ENCODE measurements at places on chromosomes 3 and 15.
A peak's percentile ranks its signal among the peaks of the same experiment; 100 is the strongest.

DNA sequence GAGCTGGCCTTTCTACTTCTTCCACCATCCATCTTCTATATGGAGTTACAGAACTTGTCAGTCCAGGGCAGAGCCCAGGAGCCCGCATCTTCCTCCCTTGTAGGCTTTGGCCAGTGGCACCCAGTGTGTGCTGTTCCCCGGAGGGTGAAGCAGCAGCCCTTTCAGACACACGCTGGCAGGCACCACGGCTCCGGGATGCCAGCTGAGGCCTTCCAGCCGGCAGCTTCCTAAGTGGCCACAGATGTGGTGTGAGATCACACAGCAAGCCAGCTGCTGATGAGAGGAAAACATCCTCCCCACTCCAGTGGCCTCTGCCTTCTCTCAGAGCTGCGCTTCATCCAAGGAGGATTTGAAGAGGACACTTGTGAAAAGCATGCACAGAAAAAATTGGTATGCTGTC lies 24.1 kb downstream of the CRABP1 start:
- no peak for DNase-seq

- DNase-seq = no peak
These were observed at the start of gene IGDCC3 for GRCh38 chr15:65377976-65378366. Gene IGDCC3, minus strand, starts transcription at chr15:65378002. Its CDS starts 214 bp downstream, at chr15:65377788.

DNA sequence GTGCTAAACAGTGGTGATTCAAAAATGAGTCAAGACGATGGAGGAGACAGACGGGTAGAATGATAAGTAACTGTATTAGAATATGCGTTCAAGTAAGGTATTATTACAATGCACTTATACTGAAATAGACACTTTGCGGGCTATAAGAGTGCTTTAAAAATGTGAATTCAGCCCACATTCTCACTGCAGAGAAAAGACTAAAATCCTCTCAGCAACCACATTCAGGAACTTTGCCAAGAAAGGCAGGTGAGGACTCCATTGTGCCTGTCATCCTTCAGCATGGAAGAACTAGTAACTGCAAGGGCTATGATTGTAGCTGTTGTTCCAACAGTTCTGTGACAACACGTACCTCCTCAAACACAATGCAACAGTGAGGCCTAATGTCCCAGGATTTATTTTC lies 272.0 kb downstream of the RORA start:
- no peak for DNase-seq

DNA sequence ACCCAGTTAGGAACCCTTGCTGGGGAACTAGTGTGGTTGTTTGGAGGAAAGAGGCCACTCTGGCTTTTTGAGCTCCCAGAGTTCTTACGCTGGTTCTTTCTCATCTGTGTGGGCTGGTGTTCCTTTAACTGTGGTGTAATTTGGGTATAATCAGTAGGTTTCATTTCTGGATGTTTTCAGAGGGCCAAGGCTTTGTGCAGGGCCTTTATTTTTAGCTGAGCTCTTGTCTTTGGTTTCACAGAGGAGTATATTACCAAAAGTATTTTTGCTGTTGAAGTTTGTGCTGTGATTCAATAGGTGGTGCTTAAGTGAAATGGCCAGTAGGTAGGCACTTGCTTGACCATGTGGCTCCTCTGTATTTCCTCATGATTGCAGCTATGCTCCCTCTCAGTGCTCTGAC lies 357.9 kb downstream of the KCNH8 start:
- DNase-seq = no peak

- no peak for DNase-seq
These were observed 68.0 kb downstream of the AQP9 start for GRCh38 chr15:58206151-58206550.

GRCh38 chr3:31407665-31408064 lies 125.1 kb upstream of the STT3B start:
- DNase-seq = no peak

DNA sequence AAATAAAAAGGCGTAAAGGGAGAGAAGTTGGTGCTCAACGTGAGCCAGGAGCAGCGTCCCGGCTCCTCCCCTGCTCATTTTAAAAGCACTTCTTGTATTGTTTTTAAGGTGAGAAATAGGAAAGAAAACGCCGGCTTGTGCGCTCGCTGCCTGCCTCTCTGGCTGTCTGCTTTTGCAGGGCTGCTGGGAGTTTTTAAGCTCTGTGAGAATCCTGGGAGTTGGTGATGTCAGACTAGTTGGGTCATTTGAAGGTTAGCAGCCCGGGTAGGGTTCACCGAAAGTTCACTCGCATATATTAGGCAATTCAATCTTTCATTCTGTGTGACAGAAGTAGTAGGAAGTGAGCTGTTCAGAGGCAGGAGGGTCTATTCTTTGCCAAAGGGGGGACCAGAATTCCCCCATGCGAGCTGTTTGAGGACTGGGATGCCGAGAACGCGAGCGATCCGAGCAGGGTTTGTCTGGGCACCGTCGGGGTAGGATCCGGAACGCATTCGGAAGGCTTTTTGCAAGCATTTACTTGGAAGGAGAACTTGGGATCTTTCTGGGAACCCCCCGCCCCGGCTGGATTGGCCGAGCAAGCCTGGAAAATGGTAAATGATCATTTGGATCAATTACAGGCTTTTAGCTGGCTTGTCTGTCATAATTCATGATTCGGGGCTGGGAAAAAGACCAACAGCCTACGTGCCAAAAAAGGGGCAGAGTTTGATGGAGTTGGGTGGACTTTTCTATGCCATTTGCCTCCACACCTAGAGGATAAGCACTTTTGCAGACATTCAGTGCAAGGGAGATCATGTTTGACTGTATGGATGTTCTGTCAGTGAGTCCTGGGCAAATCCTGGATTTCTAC lies at the start of gene RARB:
TSS of gene RARB (plus strand) at position 322 of the 847 bp plus-strand sequence. CDS start at position 791, 469 bp downstream.
- no peak for DNase-seq

DNA sequence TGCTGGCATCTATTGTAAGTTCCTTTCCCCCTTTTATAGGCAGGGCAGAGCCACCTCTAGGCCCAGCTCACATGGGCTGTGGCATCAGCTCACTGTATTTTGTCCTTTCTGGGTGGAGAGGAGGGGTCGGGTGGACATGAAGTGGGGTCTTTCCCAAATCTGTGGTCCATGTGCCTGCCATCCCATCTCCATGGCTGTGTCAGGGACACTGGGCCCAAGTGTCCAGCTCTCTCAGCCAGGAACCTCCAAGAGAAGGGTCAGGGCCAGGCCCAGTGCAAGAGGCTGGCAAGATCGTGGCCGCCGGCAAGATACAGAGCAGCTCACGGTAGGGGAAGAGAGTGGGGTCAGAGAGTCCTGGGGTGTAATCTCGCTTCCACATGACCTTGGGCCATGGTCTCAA lies 85.3 kb downstream of the PCSK6 start:
- no peak for DNase-seq

- no peak for DNase-seq
These were observed 271.5 kb downstream of the XXYLT1 start for GRCh38 chr3:194999491-194999890.

GRCh38 chr3:14497321-14497720 lies 42.8 kb downstream of the GRIP2 start:
- DNase-seq = no peak

DNA sequence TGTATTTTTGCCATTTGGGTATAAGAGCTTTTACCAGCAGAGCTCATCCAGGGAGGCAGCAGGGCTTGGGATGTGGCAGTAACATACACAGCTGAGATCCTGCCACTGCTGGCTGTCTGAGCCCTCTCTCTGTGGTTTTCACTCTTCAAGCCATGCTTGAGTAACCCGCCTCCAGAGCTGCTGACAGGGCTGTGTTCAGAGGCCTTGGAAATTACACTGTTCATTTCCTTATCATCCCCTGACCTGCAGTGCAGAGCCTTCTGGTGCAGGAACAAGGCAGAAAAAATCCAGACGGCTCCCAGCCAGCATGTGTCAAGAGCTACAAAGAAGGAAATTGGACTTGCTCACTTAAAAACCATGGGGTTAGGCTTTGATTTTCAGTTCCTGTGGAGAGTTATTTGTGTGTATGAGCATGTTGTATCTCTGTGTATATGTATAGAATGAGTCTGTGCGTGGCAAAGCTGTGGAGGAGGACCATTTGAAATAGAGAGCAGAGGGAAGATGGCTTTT lies 47.0 kb downstream of the ZNF609 start:
- peak; percentile 16 for DNase-seq

- no peak for DNase-seq
These were observed 429.8 kb downstream of the FOXP1 start for GRCh38 chr3:71153713-71154112.

- no peak for DNase-seq
These were observed 46.8 kb downstream of the CYP11A1 start for GRCh38 chr15:74320352-74321247.

DNA sequence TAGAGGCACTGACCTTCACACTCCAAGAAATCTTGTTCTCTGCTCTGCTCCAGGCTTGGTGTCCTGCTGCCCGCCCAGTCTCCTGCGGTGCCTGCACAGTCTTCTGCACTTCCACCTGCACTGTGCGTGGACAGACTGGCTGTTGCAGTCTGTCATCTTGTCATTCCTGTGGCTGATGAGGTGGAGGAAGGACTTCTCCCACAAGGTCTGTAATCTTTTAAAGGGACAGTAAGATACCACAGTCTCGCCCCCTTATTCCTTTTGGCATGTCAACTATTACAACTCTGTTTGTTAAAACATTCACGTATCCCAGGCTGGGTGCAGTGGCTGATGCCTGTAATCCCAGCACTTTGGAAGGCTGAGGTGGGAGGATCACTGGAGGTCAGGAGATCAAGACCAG lies 54.1 kb upstream of the IGF2BP2 start:
- no peak for DNase-seq

DNA sequence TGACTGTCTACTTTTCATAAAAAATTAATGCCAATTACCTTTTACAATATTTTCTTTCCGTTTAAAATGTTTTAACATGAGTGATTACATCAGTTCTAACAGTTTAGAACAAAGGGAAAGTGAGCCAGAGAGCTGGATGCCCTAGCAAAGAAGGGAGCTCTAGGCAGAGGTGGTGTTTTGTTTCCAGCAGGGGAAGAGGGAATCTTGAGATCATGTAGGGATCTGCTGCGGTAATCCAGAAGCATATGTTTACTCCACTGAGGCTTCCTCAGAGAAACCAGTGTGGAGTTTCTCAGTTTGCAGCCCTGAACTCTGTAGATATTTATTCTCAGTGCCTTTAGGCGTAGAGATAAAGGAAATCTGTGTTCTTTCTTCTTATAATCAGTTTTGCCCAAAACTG lies 399.3 kb downstream of the NLGN1 start:
- DNase-seq = no peak

DNA sequence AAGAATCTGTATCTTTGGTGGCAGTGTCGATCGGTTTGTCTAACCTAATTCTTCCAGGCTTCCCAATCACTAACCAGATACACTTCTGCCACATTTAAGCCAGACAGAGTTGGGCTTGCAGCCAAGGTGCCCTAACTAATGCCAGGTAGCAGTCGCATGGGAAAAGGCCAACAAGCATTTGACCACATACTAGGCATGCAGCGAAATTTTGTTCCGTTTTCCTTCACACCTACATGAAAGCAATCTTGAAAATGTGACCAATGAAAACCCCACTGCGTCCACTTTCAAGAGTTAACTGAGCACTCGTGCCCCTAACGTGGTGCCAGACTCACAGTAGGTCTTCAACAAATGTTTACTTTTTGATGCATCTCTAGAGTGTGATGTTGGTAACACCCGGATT lies 192.2 kb upstream of the TPM1 start:
- no peak for DNase-seq

DNA sequence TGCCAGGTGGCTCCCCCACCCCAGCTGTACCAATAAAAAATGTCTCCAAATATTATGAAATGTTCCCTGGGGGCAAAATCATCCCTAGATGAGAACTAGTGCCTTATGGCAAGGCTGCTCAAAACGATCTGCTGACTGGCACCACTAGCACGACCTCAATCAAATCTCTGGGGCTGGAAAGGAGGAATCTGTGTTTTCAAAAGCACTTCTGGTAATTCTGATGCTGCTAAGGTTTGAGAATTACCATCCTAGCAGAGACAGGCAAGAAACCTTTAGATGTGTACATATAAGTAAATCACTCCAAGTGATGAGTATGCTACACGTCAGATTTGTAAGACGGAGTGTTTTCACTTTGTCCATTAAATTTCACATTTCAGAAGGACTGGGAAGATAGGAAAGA lies 360.1 kb upstream of the THRB start:
- no peak for DNase-seq

GRCh38 chr3:51792206-51792605 lies 13.2 kb upstream of the IQCF6 start:
- no peak for DNase-seq

DNA sequence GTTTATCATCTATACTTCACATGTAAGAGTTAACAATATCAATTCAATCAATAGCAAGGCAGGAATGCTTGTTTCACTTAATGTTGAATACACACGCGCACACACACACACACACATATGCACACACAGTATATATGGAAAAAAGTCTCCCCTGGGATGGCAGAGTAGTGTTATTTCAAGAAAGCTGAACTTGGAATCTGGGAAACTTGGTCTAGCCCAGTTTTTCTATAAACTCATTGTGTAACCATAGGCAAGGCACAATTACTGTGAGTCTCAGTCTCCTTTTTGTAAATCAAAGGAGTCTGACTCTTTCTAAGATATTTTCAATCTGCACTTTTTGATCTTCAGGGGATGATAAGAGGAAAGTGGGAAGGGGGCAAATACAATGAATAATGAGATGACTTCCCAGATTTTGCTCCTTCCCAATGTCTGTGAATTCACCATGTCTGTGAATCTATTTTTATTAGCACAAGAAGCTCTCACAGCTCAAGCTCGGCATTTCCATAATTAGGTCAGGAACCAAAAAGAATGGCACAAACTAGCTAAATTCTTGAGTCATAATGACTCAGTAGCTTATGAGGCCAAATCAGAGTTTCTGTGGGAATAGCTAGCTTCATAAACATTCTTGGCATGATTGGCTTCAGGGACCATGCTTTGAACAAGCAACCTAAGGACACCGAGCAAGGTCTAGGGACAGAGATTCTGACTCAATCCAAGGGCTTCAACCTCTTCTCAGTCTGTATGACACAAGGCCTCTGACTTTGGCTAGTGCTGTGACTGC lies 227.4 kb upstream of the DCBLD2 start:
- DNase-seq = no peak

DNA sequence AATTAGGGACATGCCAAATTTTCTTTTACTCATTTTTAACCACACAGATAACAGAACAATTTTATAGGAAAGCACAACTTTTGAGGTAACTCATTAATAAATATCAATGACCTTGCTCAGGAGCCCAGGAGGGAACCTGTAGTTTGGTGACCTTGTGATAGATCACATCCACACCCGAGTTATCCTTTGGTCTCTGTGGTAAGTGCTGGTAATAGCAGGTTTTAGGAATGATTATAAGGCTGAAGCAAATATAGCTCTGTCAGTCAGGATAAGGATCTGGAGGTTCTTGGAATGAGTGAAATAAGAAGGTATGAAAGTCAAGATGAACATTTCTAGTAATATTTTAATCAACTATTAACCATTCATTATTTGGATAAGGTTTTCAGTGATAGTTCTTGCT lies 46.5 kb downstream of the EPHA6 start:
- no peak for DNase-seq

DNA sequence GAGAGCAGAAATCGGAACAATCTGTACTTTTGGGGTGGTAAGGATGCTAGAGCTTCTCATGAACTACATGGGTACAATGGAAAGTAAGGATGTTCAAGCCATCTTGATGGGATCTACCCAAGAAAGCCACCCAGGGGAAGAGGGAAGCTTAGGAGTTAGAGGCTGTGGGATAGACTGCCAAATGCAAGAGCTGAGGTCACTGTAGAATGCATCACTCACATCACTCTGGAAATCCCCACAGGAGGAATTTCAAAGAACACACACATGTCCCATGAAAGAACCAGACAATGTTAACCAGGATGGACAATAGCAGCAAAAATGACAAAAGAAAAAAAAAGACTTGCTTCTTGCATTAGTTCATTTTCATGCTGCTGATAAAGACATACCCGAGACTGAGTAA lies 32.8 kb upstream of the UBE2E2 start:
- DNase-seq = no peak

All from stimulated activated naive CD4-positive, alpha-beta T cell treated with Interleukin-2 at 50 U/mL for 16 hours (primary cell).